ENCODE measurements at places on chromosomes 16 and 17. TPM values are rescaled to one million over a fixed set of nuclear protein-coding genes. Genes with fewer than 3 reads are reported as not detected.

Gene C1QTNF8
- total RNA-seq = not detected

Gene CCL16
- total RNA-seq = not detected

Gene ZNF594
- total RNA-seq = 8.1 TPM

Gene GP1BA
- not detected for total RNA-seq

Gene MT1M
- not detected for total RNA-seq

Gene FBXL16
- total RNA-seq = 2.0 TPM

Gene ZSCAN10
- not detected for total RNA-seq

Gene ENPP7
- total RNA-seq = not detected

Gene TP53TG3D
- 1.1 TPM for total RNA-seq

DNA sequence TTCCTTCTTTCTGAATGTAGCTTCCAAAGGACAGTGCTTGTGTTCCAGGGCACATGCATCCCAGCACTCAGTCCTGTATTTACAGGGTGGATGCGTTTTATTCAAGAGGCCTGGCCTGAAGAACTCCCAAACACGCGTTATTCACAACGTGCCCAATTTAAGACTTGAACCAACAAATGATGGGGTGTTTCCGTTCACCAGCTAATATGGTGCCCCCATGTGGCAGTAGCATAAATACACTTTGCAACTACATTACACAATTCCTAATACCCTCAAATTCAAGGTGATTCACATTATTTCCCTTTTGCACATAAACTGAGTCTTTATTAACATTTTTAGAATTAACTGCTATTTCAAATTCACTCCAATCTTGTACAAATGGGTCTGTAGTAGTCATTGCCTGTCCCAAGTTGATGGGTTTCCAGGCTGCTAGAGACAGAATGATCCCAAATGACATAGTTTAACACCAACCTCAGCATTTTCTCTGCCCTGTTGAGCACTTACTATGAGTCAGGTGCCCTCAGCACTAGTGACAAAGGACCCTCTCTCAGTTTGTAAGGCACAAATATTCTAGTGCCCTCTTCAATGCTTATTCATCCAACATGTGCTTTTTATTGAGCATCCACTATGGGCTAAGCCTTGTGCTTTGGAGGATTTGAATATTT lies 26.9 kb downstream of the HSD17B2 start:
- peak; percentile 14 for DNase-seq

DNA sequence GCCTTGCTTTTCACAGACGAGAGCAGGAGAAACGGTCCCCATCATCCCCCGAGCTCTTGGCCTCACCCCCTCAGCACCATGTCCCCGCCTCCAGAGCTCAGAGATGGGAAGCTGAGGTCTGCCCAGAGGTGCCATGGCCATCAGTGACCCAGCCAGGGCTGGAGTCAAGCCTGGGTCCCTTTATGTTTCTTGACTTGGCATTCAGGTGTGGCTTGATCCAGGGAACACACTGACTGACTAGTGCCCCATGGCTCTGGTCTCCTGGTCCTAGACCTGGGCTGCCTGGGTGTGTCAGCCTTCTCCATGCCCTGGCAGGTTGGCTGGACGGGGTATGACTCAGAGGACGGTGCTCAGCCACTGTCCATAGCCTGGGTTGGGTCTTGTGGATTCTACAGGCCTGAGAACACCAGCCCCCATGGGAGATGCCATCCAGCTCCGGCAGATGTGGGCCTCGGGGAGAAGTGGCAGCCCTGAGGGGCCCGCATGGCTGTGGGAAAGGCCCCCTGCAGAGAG lies 54.2 kb downstream of the ZFPM1 start:
- DNase-seq = no peak

GRCh38 chr16:80298676-80299075 lies 242.1 kb upstream of the DYNLRB2 start:
- DNase-seq = no peak

GRCh38 chr16:67399218-67399733 lies 6.0 kb upstream of the TPPP3 start:
- DNase-seq = no peak

- DNase-seq = no peak
Observed at GRCh38 chr17:2346475-2346874, 9.2 kb downstream of the SGSM2 start.

GRCh38 chr16:87780385-87780989 lies 14.7 kb upstream of the KLHDC4 start:
- DNase-seq = peak; percentile 76

DNA sequence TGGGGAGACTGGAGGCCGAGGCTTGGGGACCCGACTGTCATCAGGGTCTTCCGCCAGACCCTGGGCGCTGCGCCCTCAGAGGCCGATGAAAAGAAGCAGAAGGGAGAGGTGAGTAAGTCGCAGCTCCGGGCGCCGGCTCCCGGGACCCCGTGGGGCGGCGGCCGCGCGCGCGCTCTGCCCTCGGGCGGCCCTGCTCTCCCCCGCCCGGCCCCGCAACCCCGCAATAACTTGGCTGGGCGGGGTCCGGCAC lies 392 bp upstream of the ABHD15 start:
- DNase-seq = no peak

- no peak for DNase-seq
Observed at GRCh38 chr17:51115179-51115578, 5.5 kb downstream of the SPAG9 start.

DNA sequence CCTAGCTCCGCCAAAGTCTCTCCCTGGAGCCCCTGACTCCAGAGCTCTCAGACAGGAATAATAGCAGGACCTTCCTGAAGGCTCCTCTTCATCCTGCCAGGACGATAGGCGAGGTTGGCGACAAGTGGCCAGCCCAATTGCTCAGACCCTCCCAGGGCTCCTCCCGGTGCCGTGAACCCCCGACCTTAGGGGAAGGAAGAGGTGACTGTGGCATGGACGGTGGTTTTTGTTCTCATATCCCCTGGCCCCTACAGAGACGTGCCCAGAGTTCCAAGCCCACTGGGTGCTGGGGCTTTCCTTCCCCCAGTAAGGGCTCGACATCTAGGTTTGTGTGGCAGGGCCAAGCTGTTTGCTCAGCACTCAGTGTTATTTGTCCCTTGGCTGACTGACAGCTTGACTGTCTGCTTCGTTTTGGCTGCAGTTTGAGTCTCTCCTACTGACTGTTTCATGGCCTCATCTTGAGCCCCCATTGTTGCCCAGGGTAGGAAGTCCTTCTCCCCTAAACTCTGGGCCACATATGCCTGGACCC lies 4.6 kb upstream of the ADCY7 start:
- no peak for DNase-seq

GRCh38 chr17:5467416-5467815 lies 1.4 kb downstream of the DHX33 start:
- DNase-seq = no peak

- DNase-seq = no peak
Observed at GRCh38 chr17:3896108-3896967, 3.5 kb upstream of the CAMKK1 start.

DNA sequence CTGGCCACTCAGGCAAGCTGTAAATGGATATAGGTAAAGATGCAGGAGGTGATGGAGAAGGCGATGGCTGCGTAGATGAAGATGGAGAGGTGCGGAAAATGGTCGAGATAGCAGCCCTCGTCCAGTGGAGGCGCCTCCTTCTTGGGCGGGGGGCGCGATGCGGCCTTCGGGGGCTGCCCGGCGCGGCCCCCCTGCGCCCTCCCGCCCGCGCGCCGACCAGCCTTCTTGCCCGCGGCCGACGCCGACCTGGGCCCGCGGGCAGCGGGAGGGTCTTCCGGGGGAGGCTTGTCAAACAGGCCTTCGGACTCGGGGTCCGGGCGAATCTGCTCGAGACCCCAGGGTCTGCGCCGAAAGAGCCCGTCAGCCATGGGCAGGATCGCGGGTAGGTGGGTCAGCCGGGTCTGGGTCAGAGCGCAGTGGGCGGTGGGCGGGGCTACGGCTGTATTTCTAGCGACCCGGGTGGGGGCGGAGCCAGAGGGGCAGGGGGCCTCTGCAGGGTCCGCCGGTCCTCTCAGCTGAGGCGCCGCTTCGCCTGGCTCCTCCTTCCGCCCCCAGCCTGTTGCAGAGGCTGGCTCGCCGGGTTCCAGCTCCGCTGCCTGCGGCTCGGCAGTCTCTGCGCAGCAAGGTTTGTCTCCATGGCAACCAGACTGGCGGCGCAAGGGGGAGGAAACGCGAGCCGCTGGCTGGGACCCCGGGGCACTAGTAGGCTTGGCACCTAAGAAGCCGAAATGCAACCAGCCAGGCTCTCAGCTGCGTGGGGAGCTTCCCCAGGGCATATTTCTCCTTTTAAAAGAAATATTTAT lies 14.4 kb downstream of the MIS12 start:
- no peak for DNase-seq

- no peak for DNase-seq
Observed at GRCh38 chr17:73658821-73659515, 14.7 kb upstream of the SDK2 start.

GRCh38 chr16:85975451-85975981 lies 76.6 kb downstream of the IRF8 start:
- DNase-seq = no peak

DNA sequence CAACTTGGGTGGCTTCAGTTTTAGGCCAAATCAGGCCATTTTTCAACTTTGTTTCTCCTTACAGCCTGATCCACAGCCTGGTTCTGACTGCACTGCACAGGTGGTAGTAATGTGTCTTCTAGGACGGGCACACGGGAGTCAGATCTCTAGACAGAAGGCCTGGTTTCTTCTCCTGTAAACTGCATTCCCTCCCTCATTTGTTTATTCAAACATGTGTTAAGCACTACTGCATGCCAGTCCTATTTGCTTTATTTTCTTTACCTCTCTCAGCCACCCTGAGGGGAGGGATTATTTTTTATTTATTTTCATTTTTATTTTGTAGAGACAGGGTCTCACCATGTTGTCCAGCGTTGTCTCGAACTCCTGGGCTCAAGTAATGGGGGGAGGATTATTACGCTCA lies 6.3 kb upstream of the KSR1 start:
- no peak for DNase-seq

- no peak for DNase-seq
Observed at GRCh38 chr17:27496971-27497370, 40.7 kb downstream of the KSR1 start.

- no peak for DNase-seq
Observed at GRCh38 chr17:3626831-3627768, 8.9 kb downstream of the SHPK start.

- DNase-seq = no peak
Observed at GRCh38 chr17:82858376-82859126, 18.7 kb upstream of the ZNF750 start.

GRCh38 chr16:87550495-87550961 lies 51.8 kb upstream of the JPH3 start:
- DNase-seq = no peak

DNA sequence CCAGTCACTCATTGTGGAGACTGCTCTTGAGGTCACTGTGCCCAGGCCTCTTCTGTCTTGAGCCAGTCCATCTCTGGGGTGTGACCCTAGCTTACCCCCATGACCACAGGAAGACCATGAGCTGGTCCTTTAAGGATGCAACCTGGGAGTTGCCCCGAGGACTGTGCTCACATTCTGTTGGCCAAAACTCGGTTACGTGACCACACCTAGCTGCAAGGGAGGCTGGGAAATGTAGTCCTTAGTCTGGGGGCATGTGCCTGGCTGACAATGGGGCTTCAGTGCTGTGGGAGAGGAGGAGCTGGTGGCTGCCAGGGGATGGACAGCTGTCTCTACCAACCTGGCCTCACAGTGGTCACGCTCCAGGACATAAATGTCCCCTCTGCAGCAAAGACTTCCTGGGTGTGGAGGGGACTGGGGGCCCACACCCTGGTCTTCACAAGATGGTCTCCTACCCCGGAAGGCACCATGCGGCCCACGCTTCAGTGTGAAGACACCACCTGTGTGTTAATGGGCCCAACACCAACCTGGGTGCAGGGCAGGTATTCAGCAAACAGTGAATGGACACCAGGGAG lies 55.4 kb downstream of the JPH3 start:
- peak; percentile 65 for DNase-seq

DNA sequence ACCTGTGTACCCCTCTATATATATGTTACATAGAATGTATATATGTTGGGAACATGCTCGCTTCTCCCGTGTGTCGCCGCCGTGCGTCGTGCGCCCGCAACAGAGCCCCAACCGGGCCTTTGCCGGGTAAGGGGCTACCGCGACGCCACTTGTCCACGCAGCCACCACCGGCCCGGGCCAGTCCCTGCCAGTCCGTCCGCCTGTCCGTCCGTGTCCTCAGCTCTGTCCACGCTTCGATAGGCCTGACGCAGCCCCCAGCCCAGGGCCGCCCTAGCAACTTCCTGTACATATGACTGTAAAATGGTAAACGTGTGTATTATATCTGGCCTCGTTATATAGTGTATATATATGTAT lies 25.9 kb downstream of the SREBF1 start:
- DNase-seq = no peak

GRCh38 chr17:42509841-42510240 lies 26.2 kb upstream of the NAGLU start:
- no peak for DNase-seq

GRCh38 chr17:16439811-16440351 lies 24.5 kb downstream of the TRPV2 start:
- no peak for DNase-seq

DNA sequence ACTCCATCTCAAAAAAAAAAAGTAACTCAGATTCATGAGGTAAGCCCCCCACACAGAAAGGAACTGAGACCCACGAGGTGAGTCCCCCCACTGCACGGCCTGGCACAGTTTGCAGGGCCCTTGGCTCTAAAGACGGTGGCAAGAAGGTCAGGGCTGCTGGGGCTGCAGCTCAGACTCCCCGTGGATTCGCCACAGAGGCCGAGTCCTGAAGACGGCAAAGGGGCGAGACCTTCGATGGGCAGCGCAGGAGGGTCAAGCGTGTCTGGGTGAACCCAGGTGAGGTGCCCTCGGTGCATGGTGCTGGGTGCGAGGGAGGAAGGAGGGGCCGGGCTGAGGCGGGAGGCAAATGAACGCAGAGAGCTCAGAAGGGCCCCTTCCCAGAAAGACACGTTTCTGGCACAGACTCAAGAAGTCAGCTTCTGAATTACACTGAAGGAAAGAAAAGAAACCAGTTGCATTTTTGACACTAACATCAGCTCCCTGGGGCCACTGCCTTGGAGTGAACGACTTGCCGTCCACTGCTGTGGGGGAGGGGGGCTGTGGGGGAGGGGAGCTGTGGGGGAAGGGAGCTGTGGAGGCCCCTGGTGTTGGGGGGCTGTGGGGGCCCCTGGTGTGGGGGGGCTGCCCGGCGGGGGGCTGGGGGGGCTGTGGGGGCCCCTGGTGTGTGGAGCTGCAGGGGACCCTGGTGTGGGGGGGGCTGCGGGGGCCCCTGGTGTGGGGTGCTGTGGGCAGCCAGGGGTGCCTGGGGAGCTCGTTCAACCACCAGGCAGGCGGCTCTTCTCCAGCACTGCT lies 69.8 kb upstream of the METRNL start:
- DNase-seq = no peak

Data from HT1080 (cell line).